ENCODE measurements at places on chromosomes 5 and 9. TPM values are rescaled to one million over a fixed set of nuclear protein-coding genes. Genes with fewer than 3 reads are reported as not detected.

- no peak for DNase-seq
Observed at GRCh38 chr5:75716715-75717081, 539 bp downstream of the POC5 start.

DNA sequence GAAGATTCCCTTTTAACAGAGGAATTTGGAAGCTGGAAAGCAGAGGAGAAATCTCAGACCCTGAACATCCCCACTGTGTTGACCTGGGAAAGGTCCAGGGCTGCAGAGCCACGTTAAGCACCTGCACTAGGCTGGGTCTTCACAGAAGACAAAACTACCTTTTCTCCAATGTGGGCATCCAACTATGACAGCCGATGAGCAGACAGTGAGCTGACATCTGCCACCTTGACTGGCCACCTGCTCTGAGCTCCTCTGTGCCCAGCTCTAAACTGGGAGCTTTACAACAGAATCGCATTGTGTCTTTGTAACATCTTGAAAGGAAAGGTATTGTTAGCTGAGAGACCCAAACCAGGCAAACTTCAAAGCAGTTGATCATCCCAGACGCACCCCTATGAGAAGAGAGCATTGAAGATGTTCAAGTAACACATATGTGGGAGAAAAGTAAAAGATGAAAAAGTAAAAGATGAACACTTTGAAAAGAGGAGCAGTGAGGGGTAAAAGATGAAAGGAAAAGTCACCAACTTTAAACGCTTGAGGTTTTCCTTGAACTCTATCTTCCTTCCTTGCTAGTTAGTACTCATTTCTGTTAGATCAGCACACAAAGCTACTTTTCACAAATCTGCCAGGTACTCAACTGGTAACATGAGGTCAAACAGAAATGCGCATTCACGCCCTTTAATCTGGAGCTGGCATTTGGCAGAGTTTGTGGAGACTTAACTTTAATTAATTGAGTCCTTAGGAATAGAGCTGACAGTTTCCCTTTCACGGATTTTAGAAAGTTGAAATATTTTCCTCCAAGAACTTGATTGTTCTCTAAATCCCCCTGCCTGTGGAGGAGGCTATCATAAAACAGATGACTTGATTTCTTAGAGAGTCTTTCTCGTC is 53.2 kb upstream of the CTXN3 start:
- no peak for DNase-seq

DNA sequence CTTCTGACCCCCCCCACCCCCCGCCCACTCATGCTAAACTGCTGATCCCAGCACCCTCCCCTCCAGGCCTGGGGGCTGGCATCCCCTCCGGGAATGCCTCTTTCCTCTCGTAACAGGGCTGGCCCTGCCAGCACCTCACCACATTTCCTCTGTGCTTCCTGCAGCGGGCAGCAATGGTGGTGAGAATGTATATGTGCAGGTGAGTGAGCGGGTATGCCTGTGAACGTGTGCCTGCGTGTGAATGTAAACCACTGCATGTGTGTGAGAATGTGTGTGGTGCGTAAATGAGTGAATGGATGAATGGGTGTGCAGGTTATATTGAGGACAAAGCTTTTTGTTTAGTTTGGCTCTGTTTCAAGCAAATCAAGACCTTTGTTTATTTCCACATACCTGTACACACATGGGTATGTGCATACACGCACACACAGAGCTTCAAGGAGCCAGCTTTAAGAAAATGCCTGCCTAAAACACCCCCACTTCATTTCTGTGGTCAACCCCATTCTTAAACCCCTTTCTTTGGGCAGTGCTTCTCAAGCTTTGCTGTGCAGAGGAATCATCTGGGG is 95.7 kb upstream of the SHB start:
- no peak for DNase-seq

GRCh38 chr9:130022566-130023143 is 20.3 kb downstream of the FNBP1 start:
- DNase-seq: no peak

- DNase-seq: no peak
Observed at GRCh38 chr9:107375651-107376369, 92.7 kb downstream of the RAD23B start.

The ANKRD33B gene
- 0.71 TPM for polyA plus RNA-seq

The FOXD4L3 gene
- not detected for polyA plus RNA-seq
